Chondrocyte (in vitro differentiated cells): ENCODE measurements at places on chromosomes 3 and 15. TPM values are rescaled to one million over a fixed set of nuclear protein-coding genes. Genes with fewer than 3 reads are reported as not detected.
A peak's percentile ranks its signal among the peaks of the same experiment; 100 is the strongest.

DNA sequence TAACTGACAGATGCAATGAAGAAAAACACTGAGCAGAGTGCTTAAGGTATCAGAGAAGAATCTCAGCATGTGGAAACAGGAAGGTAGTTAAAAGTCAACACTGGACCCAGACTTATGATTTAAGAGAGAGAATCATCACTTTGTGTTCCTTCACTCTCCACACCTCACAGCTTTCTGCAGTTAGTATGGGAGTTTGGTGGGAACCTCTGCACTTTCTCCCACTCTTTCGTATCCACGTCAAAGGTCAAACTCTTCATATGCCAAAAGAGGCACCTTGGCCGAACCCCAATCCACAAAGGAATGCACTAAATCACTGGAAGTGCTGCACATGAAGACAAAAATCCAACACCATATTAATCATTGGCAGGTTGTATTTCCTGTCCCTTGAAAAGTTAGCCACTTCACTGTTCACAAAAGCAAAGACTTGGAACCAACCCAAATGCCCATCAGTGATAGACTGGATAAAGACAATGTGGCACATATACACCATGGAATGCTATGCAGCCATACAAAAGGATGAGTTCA lies 361.2 kb downstream of the MAGI1 start:
- H3K36me3 ChIP-seq = no peaks in the 10 kb centered on the region
- no peak overlapping the region for H3K27ac ChIP-seq
- H3K27me3 ChIP-seq = no peaks in the 10 kb centered on the region
- H3K4me3 ChIP-seq = no peak overlapping the region
- H3K4me1 ChIP-seq = peaks cover 6% of the 10 kb centered on the region

ANKRD63 gene
- total RNA-seq = 0.25 to 1.1 TPM in 2 of 3 replicates, not detected in the other

- no peaks in the 10 kb centered on the region for H3K27me3 ChIP-seq
- no peak overlapping the region for H3K4me3 ChIP-seq
- no peak for DNase-seq
- no peaks in the 10 kb centered on the region for H3K36me3 ChIP-seq
- H3K4me1 ChIP-seq = peaks cover 51% of the 10 kb centered on the region
- no peak overlapping the region for H3K27ac ChIP-seq
These were observed 183.6 kb downstream of the ABHD5 start for GRCh38 chr3:43874290-43874689.

DNA sequence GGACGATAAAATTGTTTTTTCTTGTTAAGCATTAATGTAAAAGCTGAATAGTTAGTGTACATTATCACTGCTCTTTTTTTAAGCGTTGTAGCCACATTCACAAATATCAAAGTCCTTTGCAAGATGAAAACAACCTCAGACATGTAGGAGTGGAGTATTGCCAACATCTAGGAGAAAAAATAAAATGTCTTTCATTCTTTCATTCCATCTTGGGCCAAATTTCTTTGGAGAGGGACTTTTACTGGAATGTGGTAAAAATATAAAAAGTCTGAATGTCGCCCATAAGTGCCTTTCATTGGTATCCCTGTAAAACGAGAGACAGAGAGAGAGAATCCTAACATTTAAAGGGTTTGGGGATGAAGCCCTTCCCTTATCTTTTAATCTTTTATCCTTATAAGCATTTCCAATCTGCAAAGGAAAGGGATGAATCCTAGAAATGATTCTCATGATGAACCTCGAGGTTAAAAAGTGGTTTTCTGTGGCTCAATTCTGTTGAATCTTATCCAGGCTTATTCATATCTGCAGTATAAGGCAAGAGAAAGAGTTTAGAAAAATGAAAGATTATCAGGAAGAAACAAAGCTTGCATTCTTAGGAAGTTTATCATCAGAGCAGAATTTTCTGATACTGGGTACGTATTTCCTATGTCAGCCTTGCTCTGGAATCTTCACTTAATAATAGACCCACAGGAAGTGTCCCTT lies 1031.7 kb downstream of the MCTP2 start:
- peak overlapping the region; percentile 6 for H3K4me3 ChIP-seq
- DNase-seq = no peak
- no peaks in the 10 kb centered on the region for H3K36me3 ChIP-seq
- H3K27me3 ChIP-seq = no peaks in the 10 kb centered on the region

DNA sequence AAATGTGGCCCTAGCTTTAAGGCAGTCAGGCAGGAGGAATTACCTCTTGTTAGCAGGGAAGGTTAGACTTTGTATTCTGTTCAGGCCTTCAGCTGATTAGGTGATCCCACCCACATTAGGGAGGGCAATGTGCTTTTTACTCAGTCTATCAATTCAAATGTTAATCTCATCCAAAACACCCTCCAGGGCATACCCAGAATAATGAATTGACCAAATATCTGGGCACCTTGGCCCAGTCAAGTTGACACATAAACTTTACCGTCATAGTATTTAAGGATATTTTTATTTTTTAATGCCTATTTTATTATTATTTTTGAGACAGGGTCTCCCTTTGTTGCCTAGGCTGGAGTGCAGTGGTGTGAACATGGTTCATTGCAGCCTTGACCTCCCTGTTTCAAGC lies 146.1 kb downstream of the PTPRG start:
- H3K36me3 ChIP-seq = no peaks in the 10 kb centered on the region
- H3K27ac ChIP-seq = no peak overlapping the region
- DNase-seq = no peak
- no peaks in the 10 kb centered on the region for H3K27me3 ChIP-seq
- H3K4me3 ChIP-seq = no peak overlapping the region

DNA sequence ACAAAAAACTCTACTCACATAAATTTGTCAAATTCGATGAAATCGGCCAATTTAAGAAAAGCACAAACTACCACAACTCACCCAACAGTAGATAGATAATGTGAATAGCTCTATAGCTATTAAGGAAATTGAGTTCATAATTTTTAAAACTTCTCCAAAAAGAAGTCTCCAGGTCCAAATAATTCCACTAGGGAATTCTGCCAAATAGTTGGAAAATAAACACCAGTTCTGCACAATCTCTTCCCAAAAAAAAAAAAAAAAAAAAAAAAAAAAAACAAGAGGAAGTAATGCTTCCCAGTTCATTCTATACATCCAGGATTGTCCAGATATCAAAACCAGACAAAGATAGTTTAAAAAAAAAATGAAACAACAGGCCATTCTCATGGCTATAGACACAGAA lies 164.2 kb downstream of the POLR2M start:
- peaks cover 8% of the 10 kb centered on the region for H3K27me3 ChIP-seq
- H3K27ac ChIP-seq = no peak overlapping the region
- H3K4me3 ChIP-seq = no peak overlapping the region
- H3K36me3 ChIP-seq = peaks cover 2% of the 10 kb centered on the region
- peaks cover 3% of the 10 kb centered on the region for H3K4me1 ChIP-seq

- H3K4me1 ChIP-seq = peaks cover 30% of the 10 kb centered on the region
- H3K27me3 ChIP-seq = no peaks in the 10 kb centered on the region
- H3K27ac ChIP-seq = no peak overlapping the region
- H3K4me3 ChIP-seq = no peak overlapping the region
- H3K36me3 ChIP-seq = no peaks in the 10 kb centered on the region
- DNase-seq = no peak
These were observed 1037.9 kb downstream of the ROBO1 start for GRCh38 chr3:78729946-78730345.

DNA sequence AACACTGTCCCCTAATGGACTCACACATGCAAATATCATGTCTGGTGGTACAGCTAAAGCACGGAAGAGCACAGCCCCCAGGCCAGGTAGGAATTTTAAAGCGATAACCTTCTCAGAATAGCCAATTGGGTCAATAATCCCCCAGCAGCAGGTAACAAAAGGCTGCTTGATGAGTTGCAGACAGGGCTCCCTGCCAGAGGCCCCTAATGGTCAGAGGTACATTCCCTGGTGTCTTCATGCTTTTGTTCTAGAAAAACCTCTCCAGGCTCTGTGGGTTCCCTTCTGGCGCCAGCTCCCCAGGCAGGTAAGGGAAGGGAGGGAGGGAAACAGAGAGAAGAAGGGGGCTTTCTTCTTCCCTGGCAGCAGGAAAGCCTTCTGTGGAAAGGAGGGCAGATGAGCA lies 43.4 kb upstream of the PRTG start:
- no peak overlapping the region for H3K4me3 ChIP-seq
- no peak overlapping the region for H3K27ac ChIP-seq
- H3K4me1 ChIP-seq = peaks cover 11% of the 10 kb centered on the region
- no peak for DNase-seq
- H3K27me3 ChIP-seq = no peaks in the 10 kb centered on the region
- no peaks in the 10 kb centered on the region for H3K36me3 ChIP-seq

GRCh38 chr3:37994639-37994972 lies 4.0 kb downstream of the VILL start:
- H3K27me3 ChIP-seq = no peaks in the 10 kb centered on the region
- H3K27ac ChIP-seq = no peak overlapping the region
- peak overlapping the region; percentile 75 for H3K4me3 ChIP-seq
- peaks cover 22% of the 10 kb centered on the region for H3K4me1 ChIP-seq
- H3K36me3 ChIP-seq = no peaks in the 10 kb centered on the region
- DNase-seq = no peak

SLTM gene
- 53.9 to 71.7 TPM (median 70.4 TPM) in 3 replicates for total RNA-seq

GRCh38 chr15:23497710-23498111 lies 50.7 kb upstream of the GOLGA6L2 start:
- no peaks in the 10 kb centered on the region for H3K36me3 ChIP-seq
- H3K4me3 ChIP-seq = no peak overlapping the region
- DNase-seq = no peak
- no peak overlapping the region for H3K27ac ChIP-seq

- no peak for DNase-seq
- H3K36me3 ChIP-seq = no peaks in the 10 kb centered on the region
- peaks cover 49% of the 10 kb centered on the region for H3K4me1 ChIP-seq
- H3K4me3 ChIP-seq = no peak overlapping the region
- no peaks in the 10 kb centered on the region for H3K27me3 ChIP-seq
- H3K27ac ChIP-seq = peak overlapping the region; percentile 51
These were observed 398.8 kb downstream of the MECOM start for GRCh38 chr3:169264711-169265110.

DNA sequence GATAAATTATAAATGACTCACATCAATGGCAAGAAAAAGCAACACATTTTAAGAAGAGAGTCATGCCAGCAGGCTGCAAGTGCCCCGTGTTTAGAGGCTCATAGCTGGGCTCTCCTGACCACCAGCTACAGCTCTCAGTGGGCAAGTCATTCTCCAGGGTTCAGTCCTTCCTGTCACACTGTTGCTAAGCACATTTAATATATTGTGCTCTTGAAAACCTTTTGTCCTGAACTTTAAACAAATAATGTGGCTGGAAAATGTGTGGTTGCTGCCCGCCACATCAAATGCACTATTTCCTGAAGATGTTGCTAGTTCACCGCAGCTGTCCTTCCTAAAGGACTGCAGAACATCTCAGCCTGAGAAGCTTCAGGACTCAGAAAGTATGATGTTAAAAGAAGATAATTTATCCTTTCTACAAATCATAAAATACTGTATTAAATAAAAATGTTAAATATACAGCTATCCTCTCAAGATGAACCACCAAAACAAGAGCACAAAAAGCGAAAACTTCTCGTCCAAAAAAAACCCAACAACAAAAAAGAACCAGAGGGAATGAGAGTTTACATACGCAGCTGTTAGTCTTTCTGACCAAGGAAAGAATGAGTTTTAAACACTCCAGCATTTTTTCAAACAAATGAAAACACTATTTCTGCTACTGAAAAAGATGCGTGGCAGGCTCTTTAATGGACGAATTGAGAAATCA lies 951 bp downstream of the TARS3 start:
- peaks cover 11% of the 10 kb centered on the region for H3K36me3 ChIP-seq
- H3K4me3 ChIP-seq = peak overlapping the region; percentile 76
- H3K4me1 ChIP-seq = peaks cover 16% of the 10 kb centered on the region

DNA sequence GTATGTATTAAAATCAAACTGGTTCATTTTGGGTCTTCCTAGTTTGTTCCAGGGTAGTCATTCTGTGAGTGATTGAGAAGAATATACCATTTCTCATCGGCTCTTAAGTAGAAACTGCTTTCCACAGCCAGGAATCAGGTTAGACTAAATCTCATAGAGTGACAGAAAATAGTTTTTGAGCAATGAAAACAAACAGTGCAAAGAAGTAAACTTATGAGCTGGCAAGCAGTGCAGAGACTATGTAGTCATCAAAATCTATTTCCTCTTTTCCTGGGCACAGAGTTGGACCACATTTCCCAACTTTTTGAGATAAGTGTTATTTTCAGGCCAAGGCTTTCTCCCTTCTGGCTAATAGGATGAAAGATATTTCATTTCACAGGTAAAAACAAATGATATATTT lies 66.5 kb downstream of the UBE3A start:
- peaks cover 22% of the 10 kb centered on the region for H3K36me3 ChIP-seq
- peak overlapping the region; percentile 39 for H3K27ac ChIP-seq
- no peak for DNase-seq
- peaks cover 32% of the 10 kb centered on the region for H3K4me1 ChIP-seq
- H3K27me3 ChIP-seq = no peaks in the 10 kb centered on the region

GUCA1C gene
- not detected in 3 replicates for total RNA-seq

GOLGA6L4 gene
- 3.4 to 6.8 TPM (median 6.2 TPM) in 3 replicates for total RNA-seq

WDR49 gene
- total RNA-seq = not detected in 3 replicates

DNA sequence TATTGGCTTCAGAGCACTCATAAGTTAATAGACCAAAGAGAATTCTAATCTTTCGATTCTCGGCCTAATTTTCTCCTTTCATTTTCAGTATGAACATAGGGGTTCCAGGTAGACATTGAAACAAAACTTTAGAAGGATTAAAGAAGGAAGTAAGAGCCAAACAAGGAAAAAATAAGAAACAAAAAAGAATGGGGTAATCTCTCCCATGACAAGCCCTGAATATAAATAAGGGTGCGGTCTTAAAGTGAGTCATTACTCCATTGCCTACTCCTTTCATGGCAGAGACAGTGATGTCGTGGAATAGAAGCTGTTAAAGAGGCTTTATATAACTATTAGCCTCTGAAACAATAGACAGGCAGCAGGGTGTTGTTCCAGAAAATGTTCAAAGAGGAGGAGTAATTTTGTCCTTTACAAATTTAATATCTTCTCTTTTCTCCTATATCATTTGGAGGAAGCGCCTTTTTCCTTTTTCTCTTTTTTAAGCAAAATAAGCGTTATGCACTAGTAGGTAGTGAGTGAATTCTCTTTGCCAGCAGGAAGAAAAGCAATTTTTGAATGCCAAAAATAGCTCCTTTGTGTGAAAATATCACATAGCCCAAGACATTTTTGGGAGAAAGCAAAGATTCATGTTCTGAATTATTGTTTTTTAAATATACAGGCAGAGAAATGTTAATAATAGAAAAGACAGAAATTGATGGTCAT lies 607.9 kb upstream of the KCNMB2 start:
- no peaks in the 10 kb centered on the region for H3K27me3 ChIP-seq
- peak overlapping the region; percentile 74 for H3K27ac ChIP-seq
- no peak for DNase-seq
- peaks cover 60% of the 10 kb centered on the region for H3K4me1 ChIP-seq
- no peak overlapping the region for H3K4me3 ChIP-seq

SH3GL3 gene
- not detected in 3 replicates for total RNA-seq

- peaks cover 44% of the 10 kb centered on the region for H3K4me1 ChIP-seq
- no peak overlapping the region for H3K4me3 ChIP-seq
- no peak overlapping the region for H3K27ac ChIP-seq
- DNase-seq = no peak
- H3K36me3 ChIP-seq = no peaks in the 10 kb centered on the region
These were observed 24.1 kb downstream of the DUT start for GRCh38 chr15:48355377-48355776.

- no peak overlapping the region for H3K27ac ChIP-seq
- H3K4me1 ChIP-seq = no peaks in the 10 kb centered on the region
- H3K4me3 ChIP-seq = no peak overlapping the region
- H3K36me3 ChIP-seq = no peaks in the 10 kb centered on the region
- DNase-seq = no peak
These were observed 436.7 kb downstream of the EPHB1 start for GRCh38 chr3:135231737-135232136.

- no peaks in the 10 kb centered on the region for H3K36me3 ChIP-seq
- H3K4me1 ChIP-seq = peaks cover 30% of the 10 kb centered on the region
- H3K27ac ChIP-seq = no peak overlapping the region
- no peak for DNase-seq
- H3K4me3 ChIP-seq = no peak overlapping the region
- no peaks in the 10 kb centered on the region for H3K27me3 ChIP-seq
These were observed 80.2 kb upstream of the TPM1 start for GRCh38 chr15:62962101-62962995.
